EH (cell line): ENCODE measurements at places on chromosomes 5 and 9.

GRCh38 chr5:125160787-125161502 lies 414.5 kb upstream of the ZNF608 start:
- no peak for DNase-seq

DNA sequence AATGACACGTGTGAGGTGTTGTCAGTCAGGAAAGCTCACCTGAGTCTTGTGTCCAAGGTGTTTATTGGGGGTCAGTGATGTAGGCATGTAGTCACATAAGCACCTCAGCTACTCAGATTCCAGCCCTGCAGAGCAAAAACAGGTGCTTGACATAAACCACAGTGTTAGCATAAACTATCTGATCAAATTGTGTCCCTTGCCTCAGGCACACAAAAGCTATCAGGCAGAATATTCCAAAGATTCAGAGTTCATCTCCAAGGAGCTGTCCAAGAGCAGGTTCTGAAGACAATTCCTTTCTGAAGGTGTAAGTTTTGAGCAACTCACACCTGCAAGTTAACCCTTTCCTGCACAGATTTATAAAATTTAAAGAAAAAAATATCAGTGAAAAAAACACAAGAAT lies 102.2 kb upstream of the ITGA1 start:
- DNase-seq, result peak; percentile 31

DNA sequence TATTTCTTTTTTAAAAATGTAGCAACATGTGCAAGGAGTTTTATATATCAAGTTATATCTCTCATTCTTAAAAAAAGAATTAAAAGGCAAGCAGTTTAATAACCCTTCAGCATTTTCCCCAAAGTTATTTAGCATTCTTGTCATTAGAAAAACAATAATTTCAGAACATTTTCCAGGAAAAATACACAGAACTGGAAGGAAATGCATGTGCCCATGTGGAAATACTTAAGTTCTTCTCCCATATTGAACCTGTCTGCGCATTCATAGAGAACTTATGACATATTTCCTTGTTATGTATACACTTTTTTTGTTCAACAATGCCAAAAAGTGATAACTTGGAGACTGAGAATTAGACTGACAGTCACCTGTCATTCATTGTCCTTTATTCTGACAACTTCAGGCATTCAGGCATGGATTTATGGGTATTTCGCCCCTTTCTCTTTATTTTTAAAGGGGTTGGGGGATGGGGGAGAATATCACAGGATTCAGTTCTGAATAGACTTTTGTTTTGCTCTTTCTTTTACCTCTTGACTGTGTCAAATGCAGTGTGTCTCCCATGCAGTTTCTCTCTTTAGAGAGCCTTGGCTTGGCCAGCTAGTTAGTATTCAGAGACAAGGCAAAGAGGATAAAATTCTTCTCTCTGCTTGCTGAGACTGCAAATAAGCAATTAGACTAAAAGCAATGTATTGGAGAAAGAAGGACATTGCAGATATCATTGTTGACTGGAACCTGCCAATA lies 701.0 kb downstream of the NR2F1-AS1 start:
- no peak for DNase-seq

DNA sequence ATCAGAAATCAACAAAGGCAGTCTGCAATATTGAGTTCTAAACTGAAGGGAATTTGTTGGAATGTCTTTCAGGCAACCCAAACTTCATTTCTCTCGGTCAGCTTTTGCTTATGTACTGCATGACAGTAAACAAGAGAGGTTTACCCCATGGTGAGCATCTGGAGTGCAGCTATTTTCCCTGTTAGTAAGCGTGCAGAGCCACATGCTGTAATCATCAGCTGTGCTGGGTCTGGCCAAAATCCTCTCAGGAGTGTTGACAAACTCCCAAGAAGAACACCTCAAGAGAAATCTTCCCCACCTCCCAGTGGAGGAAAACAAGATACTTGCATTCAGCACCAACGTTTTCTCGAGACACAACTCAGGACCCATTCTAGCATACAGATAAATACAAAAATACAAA lies 83.6 kb upstream of the ADAMTSL1 start:
- peak; percentile 19 for DNase-seq

DNA sequence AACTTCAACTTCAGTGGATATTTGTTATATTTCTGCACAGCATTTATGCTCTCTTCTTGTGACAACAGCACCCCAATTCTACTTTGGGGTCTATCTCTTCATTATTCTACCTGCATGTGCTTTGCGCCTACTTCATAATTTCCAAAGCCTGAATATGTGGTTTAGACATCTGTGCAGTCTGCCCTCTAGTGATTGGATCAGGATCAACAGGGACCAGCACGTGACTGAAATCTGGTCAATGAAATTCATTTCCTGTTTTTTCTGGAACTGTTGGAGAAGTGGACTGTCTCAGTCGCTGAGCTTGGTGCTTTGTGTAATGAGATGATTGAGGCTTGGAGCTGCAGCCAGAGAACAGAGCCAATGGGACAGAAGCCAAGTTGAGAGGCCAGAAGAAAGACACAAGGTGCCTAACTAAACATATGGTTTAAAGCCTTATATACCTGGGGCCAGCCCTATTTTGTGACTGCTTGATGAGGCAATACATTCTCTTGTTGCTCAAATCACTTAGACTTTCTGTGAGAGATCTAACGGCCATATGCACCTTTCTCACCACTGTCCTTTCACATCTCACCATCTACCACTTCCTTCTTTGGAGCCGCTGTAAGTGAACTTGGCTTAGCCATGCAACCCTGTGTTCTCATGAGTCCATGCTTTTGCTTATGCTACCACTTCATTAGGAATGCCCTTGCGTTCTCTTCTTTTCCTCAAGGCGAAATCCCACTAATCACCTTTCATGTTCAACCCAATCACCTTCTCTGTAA lies 68.8 kb upstream of the PPP2R2B start:
- peak; percentile 6 for DNase-seq

DNA sequence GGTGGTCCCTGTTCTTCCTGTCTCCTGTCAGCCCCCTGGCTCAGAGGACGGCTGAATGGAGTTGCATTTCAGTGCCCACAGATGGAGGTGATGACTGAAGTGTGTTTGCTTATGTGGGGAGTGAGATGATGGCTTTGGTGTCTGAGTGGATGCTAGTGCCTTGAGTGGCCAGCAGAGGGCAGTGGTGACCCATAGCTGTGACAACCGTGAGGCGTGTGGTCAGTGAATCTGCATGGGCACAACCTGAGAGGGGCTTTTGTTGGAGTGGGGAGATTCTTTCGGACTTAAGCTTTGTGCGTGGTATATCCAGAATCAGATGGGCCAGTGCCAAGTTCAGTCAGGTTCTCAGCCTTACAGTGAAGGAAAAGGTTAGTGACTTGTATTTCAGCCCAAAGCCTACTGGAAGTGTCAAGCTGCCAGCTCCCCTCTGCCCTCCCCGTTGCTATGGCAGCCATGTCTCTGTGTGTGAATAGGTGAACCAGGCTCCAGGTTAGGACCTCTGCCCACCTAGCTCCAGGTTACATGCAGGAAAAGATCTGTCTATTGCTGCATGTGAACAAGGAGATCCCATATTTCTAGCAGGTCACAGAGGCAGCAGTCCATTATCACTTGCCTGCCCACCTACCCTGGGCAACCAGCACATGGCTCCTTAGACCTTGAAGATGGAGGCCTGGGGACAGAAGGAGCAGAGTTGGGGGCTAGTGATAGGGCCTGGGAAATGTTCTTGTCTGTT lies 14.7 kb upstream of the CXXC5 start:
- peak; percentile 81 for DNase-seq

DNA sequence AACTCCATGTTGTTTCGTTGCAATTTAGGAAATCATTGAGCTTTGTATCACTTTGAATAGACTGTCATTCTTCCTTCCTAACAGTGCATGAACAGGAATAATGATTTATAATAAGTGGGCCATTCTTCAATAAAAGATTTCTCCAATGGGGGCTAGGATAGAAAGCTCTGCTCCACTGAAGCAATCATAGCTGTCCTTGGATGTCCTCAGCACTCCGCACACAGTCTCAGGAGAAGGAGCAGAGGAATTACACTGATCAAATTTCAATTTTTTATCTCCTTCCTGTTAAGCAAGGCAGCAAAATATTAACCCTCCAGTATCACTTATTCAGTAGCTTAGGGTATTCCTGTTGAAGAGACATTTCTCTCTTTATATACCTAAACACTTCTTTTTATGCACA lies 532.7 kb upstream of the ST8SIA4 start:
- no peak for DNase-seq
